ENCODE measurements at places on chromosomes 1 and 21. TPM values are rescaled to one million over a fixed set of nuclear protein-coding genes. Genes with fewer than 3 reads are reported as not detected.

DNA sequence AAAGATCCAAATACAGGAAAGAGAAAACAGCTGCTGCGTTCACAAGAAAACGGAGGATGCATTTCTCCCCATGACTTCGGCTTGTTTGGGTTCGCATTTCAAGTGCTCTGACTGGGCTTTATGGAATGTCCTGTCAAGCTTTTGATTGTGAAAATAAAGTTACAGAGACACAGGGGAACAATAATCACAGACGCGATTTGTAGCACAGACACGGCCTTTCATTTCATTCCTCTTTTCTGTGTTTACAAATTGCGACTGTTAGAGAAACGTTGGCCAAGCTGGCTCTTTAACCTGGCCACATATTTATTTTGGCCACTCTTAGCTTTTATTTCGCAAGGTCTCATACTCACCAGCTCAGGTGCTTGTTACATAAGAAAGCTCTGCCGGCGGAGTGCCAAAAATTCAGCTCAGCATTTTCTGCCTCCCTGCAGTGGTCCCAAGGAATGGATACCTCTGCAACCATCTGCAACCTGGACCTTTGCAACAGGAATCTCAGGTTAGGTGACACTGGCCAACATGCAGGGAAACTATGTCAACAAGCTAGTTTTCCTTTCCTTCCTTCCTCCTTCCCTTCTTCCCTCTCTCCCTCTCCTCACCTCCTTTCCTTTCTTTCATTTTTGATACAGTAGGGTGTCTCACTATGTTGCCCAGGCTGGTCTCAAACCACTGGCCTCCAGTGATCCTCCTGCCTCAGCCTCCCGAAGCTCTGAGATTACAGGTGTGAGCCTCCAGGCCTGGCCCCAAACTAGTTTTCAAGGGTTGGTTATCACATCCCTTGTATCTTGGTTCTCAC, 58.2 kb upstream of the SLC45A1 start:
- no peaks in the 10 kb centered on the region for H3K36me3 ChIP-seq
- peak; percentile 81 for DNase-seq
- peaks cover 18% of the 10 kb centered on the region for H3K4me1 ChIP-seq
- no peaks in the 10 kb centered on the region for H3K27me3 ChIP-seq

DNA sequence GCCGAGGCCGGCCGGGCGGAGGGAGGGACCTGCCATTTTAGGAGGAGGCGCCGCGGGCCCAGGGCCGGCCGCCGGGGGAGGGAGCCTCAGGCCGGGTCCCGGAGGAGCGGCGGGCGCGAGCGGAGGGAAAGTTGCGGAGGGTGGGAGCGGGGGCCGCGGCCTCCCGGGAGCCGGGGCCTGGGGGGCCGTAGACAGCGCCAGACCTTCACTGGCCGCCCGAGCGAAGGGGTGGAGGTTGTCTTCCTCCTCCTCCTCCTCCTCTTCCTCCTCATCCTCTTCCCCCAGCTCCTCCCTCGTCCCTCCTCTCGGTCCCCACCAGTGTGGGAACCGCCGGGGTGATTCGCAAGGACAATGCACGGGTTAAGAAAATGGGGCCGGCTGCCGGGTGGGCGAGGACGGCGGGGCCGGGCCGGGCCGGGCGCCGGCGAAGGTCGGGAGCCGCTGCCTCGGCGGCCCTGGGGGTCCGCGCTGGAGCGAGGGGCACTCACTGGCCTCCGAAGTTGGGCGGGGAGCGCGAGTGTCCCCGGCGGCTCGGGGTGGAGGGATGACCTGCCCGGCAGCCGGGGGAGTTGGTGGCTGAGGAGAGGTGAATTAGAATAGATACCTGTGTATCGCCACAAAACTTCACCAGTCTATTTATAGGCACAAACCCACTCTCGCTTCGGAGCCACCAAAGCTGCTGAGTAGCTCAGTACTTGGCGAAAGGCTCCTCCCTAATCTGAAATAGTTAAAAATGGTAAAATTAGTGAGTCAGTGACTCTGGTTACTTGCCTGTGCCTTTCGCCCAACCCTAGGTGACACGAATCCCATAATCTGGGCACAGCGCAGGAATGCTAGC, 1.3 kb downstream of the DYRK1A start:
- no peaks in the 10 kb centered on the region for H3K27me3 ChIP-seq
- peak overlapping the region; percentile 88 for H3K4me3 ChIP-seq
- peaks cover 55% of the 10 kb centered on the region for H3K4me1 ChIP-seq
- peak; percentile 67 for DNase-seq
- peak overlapping the region; percentile 99 for H3K27ac ChIP-seq

GRCh38 chr1:1397839-1398523, 1.2 kb downstream of the CCNL2 start:
- H3K36me3 ChIP-seq = peaks cover 79% of the 10 kb centered on the region
- H3K27ac ChIP-seq = peak overlapping the region; percentile 90
- peaks cover 28% of the 10 kb centered on the region for H3K4me1 ChIP-seq
- H3K4me3 ChIP-seq = peak overlapping the region; percentile 93
- no peaks in the 10 kb centered on the region for H3K27me3 ChIP-seq

DNA sequence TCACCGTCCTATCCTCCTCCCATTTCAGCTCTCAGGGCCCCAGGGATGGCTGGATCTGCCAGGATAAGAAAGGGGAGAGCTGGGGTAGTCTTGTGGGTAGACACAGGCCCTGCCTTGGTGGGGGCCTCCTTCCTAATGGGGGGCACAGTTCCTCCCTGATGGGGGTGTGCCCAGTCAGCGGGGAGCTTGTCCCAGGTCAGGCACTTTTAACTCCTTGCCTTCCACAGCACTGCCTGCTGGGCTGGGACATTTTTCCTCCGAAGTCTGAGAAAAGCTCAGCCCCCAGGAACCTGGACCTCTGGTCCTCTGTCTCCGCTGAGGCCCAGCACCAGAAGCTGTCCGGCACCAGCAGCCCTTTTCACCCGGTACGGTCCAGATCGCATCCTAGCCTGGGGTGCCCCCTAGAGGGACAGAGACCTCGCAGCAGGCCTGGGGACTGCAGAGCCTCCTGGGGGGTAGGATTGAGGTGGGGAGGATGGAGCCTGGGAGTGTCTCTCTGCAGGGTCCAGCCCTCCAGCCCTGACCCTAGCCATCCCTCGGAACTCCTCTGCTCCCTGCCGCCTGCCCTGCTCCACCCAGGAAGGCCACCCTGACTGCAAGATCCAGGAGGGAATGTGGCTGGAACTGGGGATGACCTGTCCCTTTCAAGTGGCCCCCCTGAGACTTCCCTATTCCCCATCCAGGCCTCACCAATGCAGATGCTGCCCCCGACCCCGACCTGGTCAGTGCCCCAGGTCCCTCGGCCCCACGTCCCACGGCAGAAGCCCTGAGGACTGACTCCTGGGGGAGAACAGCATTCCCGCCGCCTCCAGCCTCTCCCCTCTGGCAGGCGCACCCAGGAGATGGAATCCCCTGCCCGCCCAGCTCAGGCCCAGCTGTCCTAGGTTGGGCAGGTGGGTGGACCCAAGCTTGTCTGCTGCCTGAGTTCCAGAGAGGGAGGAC, 12.0 kb downstream of the MIIP start:
- peak; percentile 60 for DNase-seq
- H3K4me3 ChIP-seq = no peak overlapping the region
- peaks cover 51% of the 10 kb centered on the region for H3K36me3 ChIP-seq
- H3K4me1 ChIP-seq = no peaks in the 10 kb centered on the region
- no peaks in the 10 kb centered on the region for H3K27me3 ChIP-seq
- H3K27ac ChIP-seq = peak overlapping the region; percentile 53

GRCh38 chr1:198083549-198083948, 73.2 kb upstream of the NEK7 start:
- no peak for DNase-seq
- H3K27me3 ChIP-seq = no peaks in the 10 kb centered on the region
- H3K36me3 ChIP-seq = no peaks in the 10 kb centered on the region
- H3K4me3 ChIP-seq = no peak overlapping the region

DNA sequence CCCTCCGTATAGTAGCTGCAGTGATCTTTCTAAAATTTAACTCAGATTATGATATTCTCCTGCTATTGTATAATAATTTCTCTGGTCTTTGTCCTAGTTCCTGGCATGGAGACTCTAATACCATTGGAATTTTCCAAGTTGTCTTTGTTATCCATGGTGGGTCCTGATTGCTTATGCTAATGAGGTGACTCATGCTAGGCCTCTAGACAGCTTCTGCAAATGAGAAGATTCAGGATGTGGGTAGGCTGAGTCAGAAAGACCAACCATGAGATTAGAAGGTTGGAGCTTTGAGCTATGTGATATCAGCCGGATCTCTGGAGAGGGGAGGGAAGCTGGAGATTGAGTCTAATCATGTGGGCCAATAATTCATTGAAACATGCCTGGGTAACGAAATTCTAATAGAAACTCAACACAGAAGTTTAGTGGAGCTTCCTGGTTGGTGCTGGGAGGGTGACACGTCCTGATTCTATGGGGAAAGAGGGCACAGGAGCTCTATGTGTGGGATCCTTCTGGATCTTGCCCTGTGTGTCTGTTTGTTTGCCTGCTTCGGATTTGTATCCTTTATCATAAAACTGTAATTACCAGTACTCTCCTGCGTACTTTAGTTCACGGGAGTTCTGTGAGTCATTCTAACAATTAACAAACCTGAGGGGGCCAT, 73.2 kb upstream of the CNIH3 start:
- no peaks in the 10 kb centered on the region for H3K27me3 ChIP-seq
- H3K4me1 ChIP-seq = no peaks in the 10 kb centered on the region
- DNase-seq = no peak
- H3K27ac ChIP-seq = no peak overlapping the region
- no peaks in the 10 kb centered on the region for H3K36me3 ChIP-seq
- H3K4me3 ChIP-seq = no peak overlapping the region

- H3K27ac ChIP-seq = no peak overlapping the region
- H3K36me3 ChIP-seq = no peaks in the 10 kb centered on the region
- H3K27me3 ChIP-seq = no peaks in the 10 kb centered on the region
- H3K4me3 ChIP-seq = no peak overlapping the region
Measured at GRCh38 chr1:198544265-198544664, 3.8 kb upstream of the ATP6V1G3 start.

DNA sequence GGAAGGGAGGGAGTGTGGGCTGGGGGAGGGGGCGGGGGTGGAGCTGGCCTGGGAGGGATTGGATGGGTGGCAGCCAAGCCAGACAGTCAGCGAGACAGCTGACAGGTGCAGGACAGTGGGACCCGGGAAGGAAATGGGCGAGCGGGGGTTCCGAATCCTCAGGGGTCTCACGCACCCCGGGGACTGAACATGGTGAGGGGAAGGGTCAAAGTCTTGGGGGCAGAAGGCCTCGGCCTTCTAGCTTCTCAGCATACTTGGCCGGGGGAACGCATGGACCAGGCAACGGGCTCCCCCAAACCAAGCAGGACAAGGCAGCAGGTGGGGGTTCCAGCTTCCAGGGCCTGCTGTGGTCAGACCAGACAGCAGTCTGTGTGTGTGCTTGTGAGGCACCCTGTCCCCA, 23.1 kb downstream of the CASZ1 start:
- DNase-seq = peak; percentile 35
- peaks cover under 1% of the 10 kb centered on the region for H3K4me1 ChIP-seq
- H3K4me3 ChIP-seq = no peak overlapping the region
- no peak overlapping the region for H3K27ac ChIP-seq
- no peaks in the 10 kb centered on the region for H3K36me3 ChIP-seq
- no peaks in the 10 kb centered on the region for H3K27me3 ChIP-seq

- H3K36me3 ChIP-seq = no peaks in the 10 kb centered on the region
- peak overlapping the region; percentile 70 for H3K27ac ChIP-seq
- peaks cover 44% of the 10 kb centered on the region for H3K4me1 ChIP-seq
- no peak for DNase-seq
- no peaks in the 10 kb centered on the region for H3K27me3 ChIP-seq
- H3K4me3 ChIP-seq = peak overlapping the region; percentile 31
Measured at GRCh38 chr1:89553157-89553556, 28.5 kb downstream of the LRRC8B start.

DNA sequence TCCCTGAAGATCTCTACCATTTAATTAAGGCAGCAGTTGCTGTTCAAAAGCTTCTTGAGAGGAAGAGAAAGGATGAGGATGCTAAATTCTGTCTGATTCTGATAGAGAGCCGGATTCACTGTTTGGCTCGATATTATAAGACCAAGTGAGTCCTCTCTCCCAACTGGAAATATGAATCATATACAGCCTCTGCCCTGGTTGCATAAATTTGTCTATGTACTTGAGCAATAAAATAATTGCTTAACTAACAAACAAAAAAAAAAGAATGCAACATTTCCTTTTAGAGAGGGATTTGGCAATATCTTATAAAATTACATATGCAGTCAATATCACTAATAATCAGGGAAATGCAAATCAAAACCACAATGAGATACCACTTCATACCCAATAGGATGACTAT, 26.8 kb downstream of the ALDH9A1 start:
- peaks cover 80% of the 10 kb centered on the region for H3K36me3 ChIP-seq
- no peaks in the 10 kb centered on the region for H3K27me3 ChIP-seq
- no peak for DNase-seq
- no peak overlapping the region for H3K27ac ChIP-seq
- peaks cover 7% of the 10 kb centered on the region for H3K4me1 ChIP-seq

GRCh38 chr1:67336157-67336556, 28.5 kb downstream of the IL12RB2 start:
- no peak for DNase-seq
- no peak overlapping the region for H3K4me3 ChIP-seq
- H3K36me3 ChIP-seq = no peaks in the 10 kb centered on the region
- H3K27me3 ChIP-seq = no peaks in the 10 kb centered on the region

- peaks cover 45% of the 10 kb centered on the region for H3K36me3 ChIP-seq
- H3K27ac ChIP-seq = peak overlapping the region; percentile 18
- peaks cover 14% of the 10 kb centered on the region for H3K4me1 ChIP-seq
- H3K4me3 ChIP-seq = no peak overlapping the region
- peak; percentile 70 for DNase-seq
Measured at GRCh38 chr1:226875641-226876295, 5.4 kb downstream of the PSEN2 start.

DNA sequence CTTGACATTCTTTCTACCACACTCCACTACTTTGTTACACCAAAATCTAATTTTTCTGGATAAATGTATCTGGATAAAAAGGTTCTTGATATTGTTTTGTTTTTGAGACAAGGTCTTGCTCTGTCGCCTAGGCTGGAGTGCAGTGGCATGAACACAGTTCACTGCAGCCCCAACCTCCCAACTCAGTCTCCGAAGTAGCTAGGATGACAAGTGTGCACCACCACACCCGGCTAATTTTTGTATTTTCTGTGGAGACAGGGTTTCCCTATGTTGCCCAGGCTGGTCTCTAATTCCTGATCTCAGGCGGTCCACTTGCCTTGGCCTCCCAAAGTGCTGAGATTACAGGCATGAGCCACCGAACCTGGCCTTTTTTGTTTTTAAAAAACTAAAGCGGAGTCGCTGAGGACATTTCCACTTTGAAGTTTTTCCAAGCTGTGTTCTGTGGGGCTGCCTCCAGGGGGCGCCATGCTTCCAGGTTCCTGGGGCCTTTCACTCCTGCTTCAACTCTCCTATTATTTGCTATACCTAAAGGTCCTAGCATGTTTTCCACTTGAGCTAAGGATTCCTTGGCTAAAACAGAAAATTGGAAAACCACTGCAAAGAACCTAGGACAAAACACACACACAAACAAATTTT, 14.1 kb upstream of the NCMAP start:
- H3K4me1 ChIP-seq = peaks cover 8% of the 10 kb centered on the region
- H3K27ac ChIP-seq = peak overlapping the region; percentile 34
- no peaks in the 10 kb centered on the region for H3K36me3 ChIP-seq
- no peak overlapping the region for H3K4me3 ChIP-seq
- no peaks in the 10 kb centered on the region for H3K27me3 ChIP-seq

AQP10 gene
- 0.47 TPM for total RNA-seq

BRDT gene
- total RNA-seq = not detected

ZNF683 gene
- total RNA-seq = 1.2 TPM

SLC44A5 gene
- 0.47 TPM for total RNA-seq

Measured in lower lobe of right lung (tissue), 2 donors.